ENCODE measurements at places on chromosomes 7 and 10.

- no peak for DNase-seq
Measured at GRCh38 chr10:86207226-86207625, 159.4 kb downstream of the GRID1 start.

GRCh38 chr7:35700865-35701264 lies 5.9 kb upstream of the HERPUD2 start:
- DNase-seq, result no peak

- no peak for DNase-seq
Measured at GRCh38 chr10:79928028-79928583, 20.8 kb downstream of the SFTPD start.

DNA sequence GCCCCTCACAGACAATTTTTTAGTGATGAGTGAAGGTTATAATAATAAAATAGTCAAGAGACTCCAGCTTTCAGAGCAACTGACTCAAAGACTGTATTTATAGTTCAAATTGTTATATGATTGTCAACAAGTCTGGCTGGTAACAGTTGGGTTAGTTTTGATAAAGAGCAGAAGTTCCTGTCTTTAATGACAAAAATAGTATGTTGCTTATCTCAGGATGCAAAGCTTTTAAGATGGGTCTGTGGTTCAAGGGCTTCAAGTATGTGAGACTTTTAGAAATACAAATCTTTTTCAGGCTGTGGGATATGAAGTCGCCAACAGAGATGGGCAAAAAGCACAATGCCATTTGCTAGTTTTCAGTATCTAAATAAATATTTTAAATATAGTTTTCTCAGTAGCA lies 118.4 kb downstream of the ABCA13 start:
- DNase-seq, result no peak

DNA sequence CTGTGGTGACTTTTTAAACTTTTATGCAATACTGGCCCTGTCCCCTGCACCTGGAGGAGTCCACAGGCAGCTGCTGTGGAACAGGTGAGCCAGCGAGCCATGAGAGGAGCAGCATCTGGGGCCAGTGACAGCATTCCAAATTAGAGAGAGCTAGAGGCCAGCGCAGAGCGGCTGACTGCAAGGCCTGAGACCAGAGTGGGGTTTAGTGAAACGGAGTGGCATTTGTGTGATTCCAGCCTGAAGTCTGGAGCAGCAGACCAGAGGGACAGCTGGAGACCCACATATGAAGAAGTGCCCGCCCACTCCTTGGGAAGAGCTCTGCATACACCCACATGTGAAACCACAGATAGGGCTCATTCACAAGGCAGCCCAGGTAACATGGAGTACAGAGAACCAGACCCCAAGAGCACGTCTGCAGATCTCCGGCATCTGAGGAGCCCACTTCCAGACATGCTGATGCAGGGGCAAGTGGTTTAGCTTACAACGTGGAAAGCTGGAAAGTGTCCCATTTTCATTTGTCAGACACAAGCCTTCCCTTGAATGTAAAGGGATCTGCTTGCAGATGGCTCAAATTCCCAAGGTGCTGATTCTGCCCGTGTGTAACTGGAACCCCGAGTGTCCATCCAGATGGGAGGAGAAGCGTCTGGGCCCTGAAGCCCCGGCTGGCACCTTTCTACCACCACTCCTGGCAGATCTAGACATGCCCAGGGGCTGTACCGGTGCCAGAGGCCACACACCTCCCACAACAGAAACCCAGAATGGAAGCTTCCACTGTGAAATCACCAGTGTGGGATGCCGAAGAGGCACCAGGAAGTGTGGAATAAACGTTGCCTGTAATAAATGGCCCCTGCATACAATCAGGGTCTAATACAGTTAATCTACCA lies 256.0 kb upstream of the TCERG1L start:
- DNase-seq, result peak; percentile 23

- DNase-seq, result no peak
Measured at GRCh38 chr10:118551535-118552100, 43.8 kb downstream of the PRLHR start.

DNA sequence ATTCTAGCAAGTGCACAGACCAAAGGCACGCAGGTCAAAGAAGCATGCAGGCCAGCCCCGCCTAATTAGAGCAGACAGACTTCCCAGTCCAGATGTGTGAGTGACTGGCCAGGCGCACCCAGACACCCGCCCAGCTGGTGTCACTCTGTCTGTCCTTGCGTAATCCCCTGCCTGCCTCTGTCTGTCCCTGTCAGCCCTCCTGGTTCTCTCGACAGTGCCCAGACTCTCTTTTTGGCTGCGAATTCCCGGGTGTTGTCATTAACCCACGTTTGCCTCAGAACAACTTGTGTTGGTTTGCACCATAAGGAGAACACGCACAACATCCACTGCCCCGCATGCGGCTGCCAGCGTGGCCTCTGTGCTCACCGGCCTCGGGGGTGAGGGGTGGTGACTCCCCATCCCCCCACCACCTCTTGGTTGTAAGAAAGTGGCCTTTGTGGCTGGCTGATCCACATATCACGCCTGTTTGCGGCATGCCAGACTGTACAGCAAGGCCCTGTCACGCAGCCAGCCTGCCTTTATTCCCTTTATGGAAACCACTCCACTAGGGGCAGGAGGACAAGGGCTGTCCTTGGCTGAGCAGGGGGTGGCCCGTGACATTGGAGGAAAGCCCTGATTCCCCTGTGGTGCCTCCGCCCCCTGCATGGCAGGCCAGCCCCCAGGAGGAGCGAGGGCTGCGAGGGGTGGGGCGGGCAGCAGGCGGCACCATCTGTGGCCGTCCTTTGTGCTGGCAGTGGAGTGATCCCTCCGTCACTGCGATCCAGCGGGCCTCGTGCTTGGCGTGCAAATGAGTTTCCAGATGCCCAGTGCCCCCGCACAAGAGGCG lies 72.8 kb upstream of the PPIF start:
- peak; percentile 76 for DNase-seq

- DNase-seq, result no peak
Measured at GRCh38 chr7:95491634-95492314, 6.0 kb downstream of the ASB4 start.

DNA sequence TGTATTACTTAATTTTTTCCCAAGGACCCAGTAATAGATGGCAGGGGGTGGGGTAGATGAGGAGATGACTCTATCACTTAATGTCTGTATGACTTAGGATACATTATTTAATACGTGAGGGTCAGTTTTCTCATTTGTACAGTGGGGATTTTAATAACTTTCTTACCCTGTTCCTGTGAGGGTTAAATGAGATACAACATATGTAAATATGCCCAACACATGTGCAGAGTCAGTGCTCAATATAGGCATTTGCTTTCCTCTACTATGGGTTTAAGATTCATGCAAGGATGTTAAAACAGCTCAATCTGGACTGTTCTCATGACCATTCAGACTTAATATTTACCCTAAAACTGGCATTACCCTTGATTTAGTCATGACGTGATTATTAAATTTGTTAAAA lies 31.2 kb downstream of the ST7 start:
- DNase-seq, result no peak

GRCh38 chr10:44668336-44668735 lies 242.8 kb upstream of the TMEM72 start:
- no peak for DNase-seq

- no peak for DNase-seq
Measured at GRCh38 chr7:6360841-6361240, 86.9 kb downstream of the DAGLB start.

- DNase-seq, result no peak
Measured at GRCh38 chr7:108099713-108100112, 30.4 kb downstream of the LAMB4 start.

DNA sequence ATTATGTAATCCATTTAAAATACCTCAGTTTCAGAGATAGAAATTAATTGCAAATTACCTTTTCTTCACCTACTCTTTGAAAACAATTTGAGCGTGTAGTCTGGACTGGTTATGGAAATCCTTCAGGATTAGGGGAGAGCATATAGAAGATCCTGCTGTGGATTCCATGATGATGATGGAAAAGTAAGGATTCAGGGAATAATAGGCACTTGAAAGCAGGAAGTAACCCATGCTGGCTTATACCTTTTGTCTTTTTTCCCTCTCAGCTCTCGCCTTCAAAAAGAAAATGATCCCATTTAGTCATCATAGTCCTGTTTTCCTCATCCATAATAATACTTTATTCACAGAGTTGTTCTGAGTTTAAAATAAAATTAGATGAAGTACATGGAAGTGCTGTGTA lies 4.4 kb downstream of the HBP1 start:
- DNase-seq, result no peak

- DNase-seq, result no peak
Measured at GRCh38 chr7:48540746-48541145, 369.5 kb downstream of the ABCA13 start.

DNA sequence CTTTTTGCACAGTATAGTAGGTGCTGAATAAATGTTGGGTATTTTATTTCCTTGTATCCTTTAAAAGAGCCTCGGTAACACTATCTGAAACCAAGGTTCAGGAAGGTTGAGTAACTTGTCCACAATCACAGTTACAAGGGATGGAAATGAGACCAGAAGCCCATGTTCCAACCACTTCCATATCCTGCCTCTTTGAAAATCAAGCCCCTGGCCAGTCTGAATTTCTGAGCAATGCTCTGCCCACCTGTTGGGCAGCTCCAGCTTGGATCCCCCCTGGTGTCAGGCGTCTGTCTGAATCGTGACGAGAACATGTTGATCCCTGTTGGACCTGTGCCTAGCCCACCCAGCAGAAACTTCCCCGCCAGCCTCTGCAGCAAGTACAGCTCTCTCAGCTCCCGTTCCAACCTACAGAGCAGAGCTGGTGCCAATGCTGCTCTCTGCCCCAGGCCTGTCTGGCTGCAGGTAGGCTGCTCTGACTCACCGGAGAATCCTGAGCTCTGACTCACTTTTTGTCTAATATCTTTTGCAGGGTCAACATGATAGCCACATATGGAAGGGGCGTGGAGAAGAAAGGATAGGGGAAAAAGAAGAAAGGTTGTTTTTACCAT lies 595.5 kb downstream of the INHBA start:
- DNase-seq, result no peak

GRCh38 chr7:1359681-1360485 lies 99.4 kb downstream of the MICALL2 start:
- DNase-seq, result no peak

DNA sequence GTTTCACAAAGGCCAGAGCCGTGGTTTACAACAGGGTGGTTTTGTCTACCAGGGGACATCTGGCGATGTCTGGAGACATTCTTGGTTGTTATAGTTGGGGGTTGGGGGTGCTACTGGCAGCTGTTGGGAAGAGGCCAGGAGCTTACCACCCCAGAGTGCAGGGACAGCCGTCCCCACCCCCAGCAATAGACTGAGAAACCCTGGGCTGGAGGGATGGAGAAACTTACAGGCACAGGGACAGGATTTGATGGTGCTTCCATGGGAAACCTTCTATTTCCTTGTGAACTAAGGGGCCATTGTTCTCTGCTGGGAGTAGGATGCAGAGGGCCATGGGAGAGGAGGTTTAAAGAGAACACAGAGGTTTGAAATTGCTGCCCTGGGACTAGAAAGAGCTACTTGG lies 10.9 kb downstream of the ADCK2 start:
- peak; percentile 18 for DNase-seq

DNA sequence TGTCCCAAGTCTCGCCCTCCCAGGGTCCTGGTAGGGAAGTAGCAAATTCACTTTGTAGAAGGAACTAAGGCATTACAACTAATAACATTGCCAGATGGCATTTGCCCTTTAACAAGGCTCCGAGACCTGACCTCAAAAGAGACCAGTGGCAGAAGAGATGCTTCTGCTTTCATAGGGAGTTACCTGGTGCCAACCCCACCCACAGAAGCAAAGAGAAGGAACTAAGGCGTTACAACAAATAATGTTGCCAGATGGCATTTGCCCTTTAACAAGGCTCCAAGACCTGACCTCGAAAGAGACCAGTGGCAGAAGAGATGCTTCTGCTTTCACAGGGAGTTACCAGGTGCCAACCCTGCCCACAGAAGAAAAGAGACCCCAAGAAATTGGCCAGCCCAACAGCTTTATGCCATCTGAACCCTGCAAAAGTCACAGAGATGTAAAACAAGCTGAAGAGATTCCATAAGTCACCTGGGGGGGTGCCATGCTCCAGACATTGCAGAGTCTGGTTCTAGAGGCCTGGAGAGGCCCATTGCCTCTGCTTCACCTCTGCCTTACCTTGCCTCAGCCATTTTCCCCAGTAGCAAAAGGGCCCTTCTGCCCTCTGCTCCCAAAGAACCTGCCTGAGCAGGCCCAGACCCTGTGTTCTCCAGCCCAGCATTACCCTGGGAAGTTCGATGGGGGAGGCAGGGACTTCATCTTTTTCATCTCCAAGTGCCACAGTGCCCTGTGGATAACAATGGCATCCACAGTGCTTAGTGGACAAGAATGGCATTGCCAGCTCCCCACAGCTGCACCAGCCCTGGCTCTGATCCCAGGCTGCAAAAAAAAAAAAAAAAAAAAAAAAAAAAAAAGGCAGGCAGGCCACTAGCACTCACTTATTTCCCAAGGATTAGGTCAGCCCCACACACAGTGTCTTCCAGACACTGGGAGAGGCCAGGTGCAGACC lies 179.5 kb upstream of the PLXNA4 start:
- no peak for DNase-seq

- no peak for DNase-seq
Measured at GRCh38 chr10:106473129-106473685, 691.3 kb downstream of the SORCS1 start.

- no peak for DNase-seq
Measured at GRCh38 chr10:28263136-28263857, 39.6 kb downstream of the MPP7 start.

DNA sequence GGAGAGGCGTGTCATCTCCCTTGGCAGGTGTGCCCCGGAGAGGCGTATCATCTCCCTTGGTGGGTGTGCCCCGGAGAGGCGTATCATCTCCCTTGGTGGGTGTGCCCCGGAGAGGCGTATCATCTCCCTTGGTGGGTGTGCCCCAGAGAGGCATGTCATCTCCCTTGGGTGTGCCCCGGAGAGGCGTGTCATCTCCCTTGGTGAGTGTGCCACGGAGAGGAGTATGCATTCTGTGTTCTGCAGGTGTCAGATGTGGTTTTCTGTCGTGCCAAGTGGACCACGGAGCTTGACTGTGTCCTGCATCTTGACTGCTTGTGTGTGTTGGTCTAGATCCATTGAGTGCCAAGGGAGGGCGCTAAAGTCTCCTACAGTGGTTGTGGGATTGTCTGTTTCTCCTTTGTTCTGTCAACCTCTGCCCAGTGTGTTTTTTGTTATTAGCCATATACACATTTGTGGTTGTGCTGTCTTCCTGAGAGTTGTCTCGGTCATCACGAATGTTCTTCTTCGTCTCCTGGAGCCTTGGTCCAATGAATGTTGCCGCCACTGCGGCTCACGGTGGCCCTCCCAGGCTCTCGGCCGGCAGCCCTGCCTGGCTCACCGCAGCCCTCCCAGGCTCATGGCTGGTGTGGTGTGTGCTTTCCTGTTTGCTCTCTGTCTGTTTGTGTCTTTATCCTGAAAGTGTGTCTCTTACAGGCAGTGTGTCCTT lies 96.8 kb downstream of the INPP5A start:
- no peak for DNase-seq
